ENCODE measurements at places on chromosomes 2 and 18.

GRCh38 chr18:23585007-23585871 is 1.1 kb downstream of the NPC1 start:
- DNase-seq = no peak

DNA sequence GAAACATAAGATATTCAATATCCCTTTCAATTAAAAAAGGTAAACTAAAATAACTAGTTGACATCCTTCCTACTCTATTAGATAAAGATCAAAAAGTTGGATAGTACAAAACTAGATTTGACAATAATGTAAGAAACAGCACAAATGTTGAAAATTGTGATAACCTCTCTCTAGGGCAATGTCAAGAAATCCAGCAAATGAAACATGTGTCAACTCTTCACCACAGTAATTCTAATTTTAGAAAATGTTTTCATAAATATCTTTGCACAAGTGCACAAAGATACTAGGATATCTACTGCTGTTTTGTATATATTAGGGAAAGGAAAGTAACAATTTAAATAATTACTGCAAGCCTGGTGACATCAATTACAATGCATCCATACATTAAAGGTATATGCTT is 1220.1 kb downstream of the LRP1B start:
- no peak for DNase-seq

GRCh38 chr2:132645176-132645575 is 24.8 kb downstream of the LYPD1 start:
- no peak for DNase-seq

- no peak for DNase-seq
Observed at GRCh38 chr2:159445307-159445706, 158.8 kb upstream of the WDSUB1 start.

GRCh38 chr2:185522472-185522871 is 216.1 kb upstream of the FSIP2 start:
- no peak for DNase-seq

DNA sequence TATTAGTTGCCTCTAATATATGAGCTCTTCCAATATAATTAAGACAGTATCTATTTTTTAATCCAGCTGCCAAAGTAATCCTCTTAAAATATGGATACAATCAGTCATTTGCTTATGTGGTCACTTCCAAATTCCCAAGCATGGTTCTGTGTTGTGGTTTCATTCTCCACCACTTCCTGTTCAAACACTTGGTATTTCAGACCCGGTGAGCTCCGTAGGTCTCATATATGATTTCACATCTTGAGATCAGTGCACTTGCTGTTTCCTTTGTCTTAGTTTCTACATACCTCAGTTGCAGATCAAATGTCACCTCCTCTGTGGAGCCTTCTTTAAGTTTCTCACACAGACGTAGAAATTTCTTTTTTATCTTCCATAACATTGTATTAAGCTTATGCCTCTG is 254.2 kb downstream of the KCNS3 start:
- peak; percentile 70 for DNase-seq

GRCh38 chr18:79497638-79498081 is 101.9 kb downstream of the NFATC1 start:
- peak; percentile 26 for DNase-seq

- no peak for DNase-seq
Observed at GRCh38 chr2:10623776-10624175, 66.0 kb downstream of the NOL10 start.

GRCh38 chr2:177541258-177541991 is 148.9 kb downstream of the AGPS start:
- no peak for DNase-seq

DNA sequence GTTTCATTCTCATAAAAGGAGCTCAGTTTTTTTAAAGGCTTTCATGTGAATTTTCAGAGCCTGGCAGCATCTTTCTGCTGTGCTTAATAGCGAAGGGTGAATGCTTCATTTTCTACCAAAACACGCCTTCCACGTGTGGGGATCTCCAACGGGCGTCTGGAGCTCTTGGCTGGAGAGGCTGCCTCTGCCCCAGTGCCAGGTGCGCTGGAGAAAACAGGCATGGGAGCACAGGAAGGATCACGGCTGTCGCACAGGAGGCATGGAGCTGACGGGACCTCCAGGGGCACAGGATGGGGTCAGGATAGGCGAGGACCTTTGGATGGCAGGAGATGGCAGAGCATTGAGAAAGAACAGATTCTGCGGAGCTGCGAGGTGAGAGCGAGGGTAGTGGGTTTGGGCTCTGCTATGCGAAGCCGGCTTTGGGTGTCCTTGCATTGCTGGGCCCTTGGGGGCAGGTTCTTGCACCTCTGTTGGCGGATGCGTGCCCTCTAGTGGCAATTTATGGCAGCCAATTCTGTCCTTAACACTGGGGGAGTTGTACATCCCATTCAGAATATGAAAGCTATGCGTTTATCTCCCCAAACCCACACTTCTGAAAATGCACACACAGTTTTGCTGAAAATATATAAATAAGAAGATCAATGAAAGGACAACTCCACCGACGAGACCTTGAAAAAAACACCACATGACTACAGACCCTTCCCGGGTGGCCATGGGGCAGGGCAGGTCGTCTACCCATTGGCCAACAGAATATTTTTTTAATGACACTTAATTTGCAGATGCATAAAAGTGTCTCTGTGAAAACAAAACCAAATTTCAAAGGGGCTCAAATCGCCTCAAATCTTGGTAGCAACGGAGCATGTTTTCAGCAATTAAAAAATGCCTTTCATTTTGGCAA is 90.4 kb upstream of the SLC35G4 start:
- DNase-seq = peak; percentile 65

GRCh38 chr2:30470426-30470825 is 23.4 kb downstream of the LCLAT1 start:
- DNase-seq = no peak

DNA sequence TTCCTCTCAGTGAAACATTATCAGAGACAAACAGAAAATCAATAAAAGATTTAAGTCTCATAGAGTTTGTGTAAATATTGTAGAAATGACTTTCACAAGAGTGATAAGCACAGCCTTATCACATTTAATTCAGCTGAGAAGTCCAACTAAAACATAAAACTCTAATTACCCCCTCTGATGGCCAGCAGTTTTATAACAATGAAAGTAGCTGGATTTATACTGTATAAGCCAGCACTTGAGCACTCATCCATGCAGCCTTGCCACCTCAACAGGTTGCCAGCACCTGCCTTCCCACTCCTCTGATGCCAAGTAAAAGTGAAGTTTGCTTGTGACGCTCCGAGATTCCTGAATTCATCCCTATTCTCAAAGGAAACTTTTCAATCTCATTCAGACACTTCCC is 103.0 kb upstream of the STK39 start:
- DNase-seq = no peak

GRCh38 chr18:50424877-50425690 is 50.2 kb downstream of the SKA1 start:
- peak; percentile 95 for DNase-seq

GRCh38 chr2:137764646-137765045 is 199.6 kb upstream of the HNMT start:
- no peak for DNase-seq

DNA sequence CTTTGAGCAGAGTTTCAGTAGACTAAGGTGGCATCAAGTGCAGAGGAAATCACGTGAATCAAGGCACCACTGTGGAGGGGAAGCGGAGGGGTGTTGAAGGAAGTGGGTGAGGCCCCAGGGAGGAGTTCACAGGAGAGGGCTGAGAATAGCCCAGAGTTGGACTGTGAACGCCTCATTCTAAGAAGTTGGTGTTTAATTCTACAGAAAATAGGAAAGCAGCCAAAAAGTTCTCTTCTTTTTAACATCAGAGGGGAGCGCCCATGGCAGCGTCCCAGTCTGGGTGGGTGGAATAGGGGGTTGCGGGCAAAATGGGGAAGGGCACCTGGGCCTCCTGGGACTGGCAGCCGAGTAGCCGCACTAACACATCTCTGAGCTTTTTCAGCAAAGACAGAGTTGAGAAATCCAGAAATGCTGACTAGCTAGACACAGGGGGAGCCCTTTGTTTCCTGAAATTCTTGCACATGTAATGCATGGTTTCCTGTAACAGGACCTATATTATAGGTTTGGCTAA is 97.0 kb downstream of the NEB start:
- DNase-seq = no peak

GRCh38 chr18:49725809-49726674 is 87.3 kb downstream of the ACAA2 start:
- DNase-seq = peak; percentile 100

- DNase-seq = peak; percentile 66
Observed at GRCh38 chr2:203997980-203998809, 61.6 kb downstream of the ICOS start.

- peak; percentile 26 for DNase-seq
Observed at GRCh38 chr18:59416818-59417217, 57.8 kb upstream of the LMAN1 start.

DNA sequence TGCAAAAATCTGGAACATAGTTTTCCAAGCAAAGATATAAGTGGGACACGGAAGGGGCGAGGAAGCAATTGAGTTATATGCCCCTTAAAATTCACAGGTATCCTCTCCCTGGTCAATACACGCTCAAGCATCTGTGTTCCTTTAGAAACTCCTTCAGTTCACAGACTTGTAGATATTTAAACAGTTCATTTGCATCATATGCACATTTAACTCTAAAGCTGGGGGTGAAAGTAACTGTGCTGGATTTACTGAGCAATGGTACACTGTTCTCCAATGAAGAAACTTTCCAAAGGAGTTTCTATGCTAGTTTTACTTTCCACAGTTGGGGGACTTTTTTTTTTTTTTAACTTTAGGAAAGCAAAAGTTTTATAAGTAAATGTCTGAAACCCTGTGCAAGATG is 293.0 kb upstream of the TNP1 start:
- no peak for DNase-seq

DNA sequence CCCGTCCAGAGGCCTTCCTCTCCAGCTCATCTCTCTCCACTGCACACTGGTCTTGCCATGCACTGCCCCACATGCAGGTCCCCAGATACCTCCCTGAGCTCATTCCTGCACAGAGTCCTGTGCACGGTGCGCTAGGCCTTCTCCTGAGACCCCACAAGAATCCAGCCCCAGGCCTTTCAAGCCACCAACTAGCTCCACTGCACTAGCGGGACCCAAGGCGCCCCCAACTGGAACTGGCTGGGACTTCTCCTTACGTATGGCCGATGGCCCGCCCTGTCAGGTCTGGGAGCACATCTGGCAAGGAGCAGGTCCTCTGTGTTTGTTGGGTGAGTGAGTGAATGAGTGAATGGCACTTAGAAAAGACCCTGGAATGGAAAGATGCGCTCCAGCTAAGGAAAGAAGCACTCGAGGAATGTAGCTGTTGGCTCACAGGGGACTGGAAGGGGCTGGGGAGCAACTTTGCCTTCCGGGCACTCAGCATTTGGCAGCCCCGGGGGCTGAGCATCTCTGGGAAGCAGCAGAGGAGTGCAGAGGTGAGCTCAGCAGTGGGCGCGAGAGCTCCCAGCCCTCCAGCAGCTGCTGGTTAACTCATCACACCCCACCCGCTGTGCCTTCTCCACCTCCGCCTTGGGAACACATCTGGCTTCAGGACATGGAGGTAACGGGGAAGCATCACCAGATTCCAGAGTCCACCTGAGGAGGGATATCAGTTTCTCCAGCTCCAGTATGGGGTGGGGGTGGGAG is 223.1 kb downstream of the GLI2 start:
- no peak for DNase-seq

- DNase-seq = peak; percentile 97
Observed at GRCh38 chr2:189285962-189286645, 106.5 kb upstream of the COL5A2 start.

GRCh38 chr2:225064362-225064761 is 22.1 kb upstream of the DOCK10 start:
- DNase-seq = no peak

- peak; percentile 17 for DNase-seq
Observed at GRCh38 chr2:88692187-88692586, 714 bp downstream of the RPIA start.

GRCh38 chr2:149849136-149849535 is 261.6 kb upstream of the MMADHC start:
- peak; percentile 16 for DNase-seq

- DNase-seq = no peak
Observed at GRCh38 chr18:75654851-75655751, 227.6 kb upstream of the SMIM21 start.

DNA sequence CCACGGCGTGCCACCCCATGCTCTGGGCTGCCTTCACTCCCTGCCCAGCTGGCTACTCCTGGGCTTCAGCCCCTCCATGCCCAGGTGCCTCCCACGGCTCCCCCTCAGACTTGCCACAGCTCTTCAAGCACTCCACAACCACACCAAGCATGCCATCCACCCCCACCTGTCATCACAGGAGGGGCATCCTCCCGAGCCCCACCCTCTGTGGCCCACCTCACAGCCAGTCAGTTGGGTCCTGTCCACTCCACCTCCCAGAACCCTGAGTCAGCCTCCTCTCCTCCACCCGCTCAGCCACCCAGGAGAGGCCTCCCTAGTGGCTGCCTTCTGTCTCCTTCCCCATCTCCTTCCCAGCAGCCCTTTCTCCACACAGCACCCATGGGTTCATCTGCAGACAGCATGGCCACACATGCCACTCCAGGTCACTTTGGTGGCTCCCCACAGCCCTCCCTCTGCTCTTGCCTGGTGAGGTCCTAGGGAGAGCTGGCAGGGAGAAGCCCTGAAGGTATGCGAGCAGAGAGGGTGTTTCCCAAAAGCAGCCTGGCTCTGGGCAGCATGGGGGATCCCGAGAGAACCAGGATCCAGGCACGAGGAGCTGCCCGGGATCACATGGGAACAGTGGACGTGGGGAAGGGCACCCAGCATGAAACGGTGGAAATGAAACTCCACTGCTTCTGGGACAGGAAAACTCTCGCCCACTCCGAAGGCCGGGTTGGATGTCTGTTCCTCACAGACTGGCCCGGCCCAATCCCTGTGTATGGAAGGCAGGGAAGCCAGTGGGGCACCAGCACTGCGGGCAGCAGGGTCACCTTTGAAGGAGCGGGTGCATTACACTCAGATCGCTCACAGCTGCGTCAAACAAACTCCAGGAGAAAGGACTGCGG is 2.7 kb downstream of the LIMS2 start:
- DNase-seq = no peak

DNA sequence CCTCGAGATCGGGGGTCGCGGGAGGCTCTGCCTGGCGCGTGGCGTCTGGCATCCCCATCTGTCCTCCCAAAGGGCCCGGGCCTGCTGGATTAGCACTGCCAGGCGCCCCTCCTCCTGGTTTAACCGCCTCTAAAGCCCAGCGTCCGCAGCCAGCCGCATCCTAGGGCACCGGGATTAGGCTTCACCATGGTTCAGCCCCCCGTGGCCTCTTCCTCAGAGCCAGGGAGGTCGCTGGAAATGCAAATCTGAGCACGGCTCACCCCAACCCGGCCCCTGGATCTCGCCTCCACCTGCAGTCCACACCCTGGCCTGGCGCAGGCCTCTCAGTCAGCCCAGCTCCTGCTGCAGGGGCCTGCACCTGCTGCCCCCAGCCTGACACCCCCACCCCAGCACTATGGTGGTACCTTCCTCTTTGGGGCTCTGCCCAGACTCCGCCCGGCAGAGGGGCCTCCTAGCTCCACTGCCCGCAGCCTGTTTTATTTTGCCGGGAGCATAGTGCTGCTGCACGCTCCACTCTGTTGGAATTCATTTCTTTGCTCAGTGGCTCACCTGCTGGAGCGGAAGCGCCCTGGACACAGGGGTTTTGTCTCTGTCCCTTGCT is 13.2 kb downstream of the PRELID3A start:
- DNase-seq = no peak

- no peak for DNase-seq
Observed at GRCh38 chr18:33536904-33537303, 41.1 kb upstream of the ASXL3 start.

GRCh38 chr2:200252265-200253067 is 54.0 kb upstream of the SPATS2L start:
- DNase-seq = peak; percentile 71
